CD4-positive, alpha-beta memory T cell (primary cell): ENCODE measurements at places on chromosomes 11 and 22. TPM values are rescaled to one million over a fixed set of nuclear protein-coding genes. Genes with fewer than 3 reads are reported as not detected.

- no peak for DNase-seq
These were observed 2.6 kb upstream of the RHOG start for GRCh38 chr11:3843326-3843725.

GRCh38 chr11:20536784-20537183 is 62.6 kb upstream of the SLC6A5 start:
- DNase-seq = no peak

- no peak for DNase-seq
These were observed 24.0 kb downstream of the KMT5B start for GRCh38 chr11:68189082-68189481.

GRCh38 chr11:132427611-132428010 is 1057.2 kb downstream of the NTM start:
- DNase-seq = no peak

DNA sequence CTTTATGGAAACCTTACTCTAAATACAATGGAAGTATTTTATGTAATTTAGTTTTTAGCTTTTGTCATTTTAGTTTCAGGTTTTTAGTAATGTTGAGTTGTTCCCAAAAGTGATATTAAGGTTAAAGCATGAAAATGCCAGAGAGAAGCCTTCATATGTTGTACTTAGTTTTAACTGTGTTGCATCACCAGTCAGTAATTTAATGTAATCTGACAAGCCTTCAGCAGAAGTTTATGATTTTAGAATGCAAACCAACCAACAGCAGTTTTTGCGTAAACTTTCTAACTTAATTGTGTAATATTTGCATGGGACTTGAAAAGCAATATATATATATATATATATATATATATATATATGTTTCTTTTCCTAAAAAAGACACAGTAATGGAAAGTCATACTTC is 110.6 kb downstream of the MSANTD4 start:
- DNase-seq = no peak

DNA sequence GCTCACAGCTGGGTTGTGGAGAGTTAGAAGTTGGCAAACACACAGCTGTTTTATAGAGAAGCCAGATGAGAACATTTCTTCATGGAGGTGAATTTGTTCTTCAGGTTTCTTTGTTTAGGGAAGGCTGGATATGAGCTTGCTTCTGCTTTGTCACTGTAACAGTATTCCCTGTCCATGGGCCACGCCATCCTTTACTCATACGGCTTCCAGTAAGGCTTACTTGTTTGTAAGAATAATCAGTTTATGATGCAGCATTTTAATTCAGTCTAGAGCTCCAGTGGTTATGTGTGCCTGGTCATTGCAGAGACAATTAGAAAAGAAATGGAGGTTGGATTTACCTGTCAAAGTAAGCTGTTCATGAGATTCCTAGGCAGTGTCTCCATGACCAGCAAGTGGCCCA is 131.8 kb downstream of the TRIM44 start:
- no peak for DNase-seq

FEN1 gene
- 8.0 TPM for total RNA-seq

ISX gene
- not detected for total RNA-seq

OR4D5 gene
- not detected for total RNA-seq

CRYAB gene
- total RNA-seq = not detected
